ENCODE measurements at places on chromosomes 2 and 18.
A peak's percentile ranks its signal among the peaks of the same experiment; 100 is the strongest.

DNA sequence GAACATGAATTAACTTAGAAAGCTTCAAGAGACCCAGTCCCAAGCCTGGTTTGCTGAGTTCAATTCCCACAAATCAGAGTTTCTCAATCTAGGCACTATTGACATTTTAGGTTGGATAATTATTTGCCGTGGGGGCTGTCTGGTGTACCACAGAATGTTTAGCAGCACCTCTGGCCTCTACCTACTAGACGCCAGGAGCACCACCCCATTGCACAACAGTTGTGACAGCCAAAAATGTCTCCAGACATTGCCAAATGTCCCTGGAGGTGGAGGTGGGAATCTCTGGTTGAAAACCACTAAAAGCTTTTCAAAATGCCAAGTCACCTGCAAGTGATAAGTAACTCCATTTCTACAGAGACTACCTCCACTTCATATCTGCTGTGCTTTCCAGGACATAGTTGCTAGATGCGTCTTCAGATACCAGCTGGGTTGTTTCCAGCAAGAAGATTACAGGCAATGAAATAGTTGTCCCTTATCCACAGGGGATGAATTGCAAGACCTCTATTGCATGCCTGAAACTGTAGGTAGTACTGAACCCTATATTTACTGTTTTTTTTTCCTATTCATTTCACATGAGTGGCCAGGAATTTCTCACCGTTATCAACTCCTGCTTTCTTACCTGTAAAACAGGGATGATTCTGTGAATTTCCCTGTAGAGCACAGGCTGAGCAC lies 554.3 kb downstream of the ZEB2 start:
- no peak for DNase-seq

GRCh38 chr2:213022987-213023386 lies 128.4 kb downstream of the IKZF2 start:
- peak; percentile 26 for DNase-seq

DNA sequence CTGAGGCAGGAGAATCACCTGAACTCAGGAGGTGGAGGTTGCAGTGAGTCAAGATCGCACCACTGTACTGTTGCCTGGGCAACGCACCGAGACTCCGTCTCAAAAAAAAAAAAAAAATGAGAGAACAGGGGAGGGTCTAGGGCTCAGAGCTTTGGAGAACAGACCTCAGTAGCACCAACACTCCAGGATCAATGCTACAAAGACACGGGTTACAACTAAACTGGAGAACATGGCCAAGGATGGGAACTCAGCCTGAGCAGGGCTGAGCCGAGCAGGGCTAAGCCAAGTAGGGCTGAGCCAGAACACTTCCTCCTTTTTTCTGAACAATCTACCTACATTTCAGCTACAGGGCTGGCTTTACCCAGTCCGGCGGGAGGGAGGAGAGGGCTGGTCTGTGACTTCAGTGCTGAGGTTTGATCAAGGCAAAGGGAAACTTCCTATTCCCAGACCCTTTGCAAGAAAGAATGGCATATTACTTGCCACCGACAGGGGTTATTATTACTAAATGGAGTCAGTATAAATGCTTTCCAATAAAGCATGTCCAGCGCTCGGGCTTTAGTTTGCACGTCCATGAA lies 2.9 kb upstream of the CASP8 start:
- DNase-seq, result peak; percentile 59

DNA sequence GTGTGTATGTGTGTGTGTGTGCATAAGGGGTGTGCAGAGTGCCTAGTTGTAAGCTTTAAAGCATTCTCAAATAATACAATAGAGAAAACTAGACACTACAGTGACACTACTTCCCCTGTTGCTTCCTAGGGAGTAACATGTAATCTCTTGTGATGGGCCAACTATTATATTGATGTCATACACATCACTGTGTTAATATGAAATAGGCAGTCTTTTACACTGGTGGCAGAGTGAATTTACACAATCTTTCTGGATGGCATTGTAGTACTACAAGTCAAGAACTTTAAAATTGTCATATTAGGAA lies 488.0 kb upstream of the ZEB2 start:
- no peak for DNase-seq

DNA sequence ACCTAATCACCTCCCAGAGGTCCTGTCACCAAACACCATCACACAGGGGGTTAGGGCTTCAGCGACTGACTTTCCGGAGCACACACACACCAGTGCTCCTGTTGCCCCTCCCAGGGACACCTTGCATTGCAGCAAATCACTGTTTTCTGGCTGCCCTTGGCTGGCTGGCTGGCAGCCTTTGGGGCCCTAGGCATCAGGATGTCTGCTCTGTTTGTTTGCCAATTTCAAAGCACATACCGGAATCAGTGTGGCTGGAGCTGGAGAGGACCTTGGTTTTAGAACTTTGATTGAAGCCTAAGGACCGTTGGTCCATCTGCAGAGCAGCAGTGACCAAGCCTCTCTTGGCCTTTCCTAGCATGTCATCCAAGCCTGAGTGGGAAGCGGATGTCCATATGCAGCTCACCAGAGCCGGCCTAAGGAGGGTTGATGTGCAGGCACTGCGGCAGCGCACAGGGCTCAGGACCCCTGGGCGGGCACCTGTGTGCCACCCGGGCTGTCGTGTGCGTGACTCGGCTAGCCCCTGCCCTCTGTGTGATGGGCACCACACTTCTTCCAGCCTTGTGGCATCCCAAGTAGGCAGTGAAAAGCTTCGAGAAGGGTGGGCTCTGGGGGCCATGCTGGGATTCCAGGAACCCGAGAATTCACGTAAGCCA lies 62.1 kb downstream of the GBX2 start:
- no peak for DNase-seq

- no peak for DNase-seq
These were observed 3.7 kb downstream of the STEAP3 start for GRCh38 chr2:119227346-119227745.

- DNase-seq, result no peak
These were observed 216.9 kb upstream of the VWC2L start for GRCh38 chr2:214193943-214194342.

DNA sequence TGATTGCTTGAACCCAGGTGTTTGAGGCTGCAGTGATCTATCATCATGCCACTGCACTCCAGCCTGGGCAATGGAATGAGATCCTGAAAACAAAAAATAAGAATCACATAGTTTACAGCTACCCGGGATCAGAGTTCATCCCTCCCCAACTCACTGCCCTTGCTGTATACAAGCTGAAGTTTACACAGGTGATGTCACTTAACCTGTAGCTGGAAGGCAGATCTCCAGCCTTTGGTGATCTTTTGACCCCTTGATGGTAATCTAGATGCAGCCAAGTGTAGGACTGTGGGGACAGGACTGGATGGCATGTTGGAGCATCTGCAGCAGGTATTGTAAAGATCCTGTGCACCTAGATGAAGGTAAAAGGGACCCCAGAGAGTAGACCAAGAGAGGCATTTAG lies 66.7 kb upstream of the SLC14A2 start:
- DNase-seq, result no peak

- no peak for DNase-seq
These were observed 207.8 kb upstream of the SMAD2 start for GRCh38 chr18:48138210-48138609.

DNA sequence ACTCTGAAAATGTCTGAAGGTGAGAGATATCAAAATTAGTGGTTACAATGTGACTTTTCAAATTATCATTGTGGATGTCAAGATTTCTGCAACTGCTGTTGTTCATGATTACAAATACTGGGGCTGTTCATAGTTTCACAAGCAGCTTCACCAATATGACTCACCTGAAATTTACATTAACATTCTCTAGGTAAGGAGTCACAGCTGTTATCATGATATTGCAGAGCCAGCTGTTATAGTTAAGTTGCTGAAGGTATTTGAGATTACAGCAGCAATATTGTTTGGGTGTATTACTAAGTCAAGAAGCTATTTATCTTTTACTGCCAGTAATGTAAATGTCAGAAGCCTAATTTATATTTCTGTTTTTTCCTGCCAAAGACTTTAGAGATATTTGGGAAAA lies 140.0 kb downstream of the MC4R start:
- DNase-seq, result no peak

- no peak for DNase-seq
These were observed 239.7 kb upstream of the TNP1 start for GRCh38 chr2:217099561-217099960.

DNA sequence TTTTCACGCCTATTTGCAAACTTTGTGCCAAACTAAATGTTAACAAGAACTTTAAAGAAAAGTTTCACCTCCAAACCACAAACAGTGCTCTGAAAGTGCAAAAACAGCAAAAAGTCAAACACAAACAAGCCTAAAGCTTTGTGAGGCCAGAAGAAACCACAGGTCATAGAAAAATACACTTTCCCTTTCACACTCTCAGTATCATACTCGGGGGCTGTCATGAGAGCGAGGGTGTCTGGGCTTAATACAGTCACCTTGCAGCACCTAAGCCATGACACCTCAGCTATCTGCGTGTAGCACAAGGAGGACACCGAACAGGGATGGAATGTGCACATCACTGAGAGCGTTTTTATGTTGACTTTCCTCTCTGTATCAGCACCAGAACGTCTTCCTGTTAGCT lies 26.6 kb upstream of the SEH1L start:
- DNase-seq, result peak; percentile 54

GRCh38 chr2:144320491-144320890 lies 199.4 kb downstream of the ZEB2 start:
- no peak for DNase-seq

GRCh38 chr2:159939946-159940345 lies 122.5 kb downstream of the PLA2R1 start:
- peak; percentile 65 for DNase-seq

DNA sequence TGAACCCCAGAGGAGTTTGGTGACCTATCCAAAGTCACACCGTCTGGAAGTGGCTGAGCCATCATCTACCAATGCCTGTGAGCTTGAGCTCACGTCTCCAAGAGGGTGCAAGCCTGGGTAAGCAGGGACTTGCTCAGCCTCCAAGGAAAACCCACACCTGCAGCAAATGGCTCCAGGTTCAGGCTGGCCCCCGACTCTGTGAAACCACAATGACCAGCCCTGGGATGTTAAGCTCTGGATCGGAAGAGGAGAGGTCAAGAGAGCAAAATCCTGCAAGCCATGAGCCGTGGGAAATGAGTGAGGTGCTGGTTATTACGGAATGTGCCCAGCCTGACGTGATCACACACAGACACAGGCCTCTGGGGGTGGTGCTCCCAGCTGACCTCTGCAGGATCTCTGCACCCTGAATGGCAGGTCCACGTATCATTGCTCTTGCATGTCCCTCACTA lies 94.1 kb upstream of the OTOS start:
- no peak for DNase-seq

GRCh38 chr18:62651276-62652056 lies 63.9 kb upstream of the PHLPP1 start:
- DNase-seq, result no peak

- no peak for DNase-seq
These were observed 470.7 kb upstream of the ZEB2 start for GRCh38 chr2:144990661-144991060.

GRCh38 chr2:191840921-191841320 lies 6.0 kb downstream of the CAVIN2 start:
- DNase-seq, result no peak

- no peak for DNase-seq
These were observed 8.6 kb upstream of the IL36A start for GRCh38 chr2:112996635-112997034.

DNA sequence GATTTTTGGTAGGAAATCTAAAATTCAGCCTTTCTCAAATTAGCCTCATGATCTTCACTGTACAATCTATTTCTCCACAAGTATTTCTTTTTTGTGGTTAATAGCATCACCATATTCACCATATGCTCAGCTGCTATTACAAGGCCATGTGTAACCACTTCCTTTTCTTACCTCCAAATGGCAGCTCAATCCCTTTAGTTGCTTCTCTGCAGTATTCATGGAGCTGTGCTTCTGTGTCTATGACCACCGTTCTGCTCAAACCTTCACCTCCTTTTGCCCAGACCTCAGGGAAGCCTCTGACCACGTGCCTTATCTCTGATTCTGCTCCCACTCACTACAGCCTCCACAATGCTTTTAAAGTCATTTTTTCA lies 126.7 kb upstream of the TMEM200C start:
- peak; percentile 23 for DNase-seq

DNA sequence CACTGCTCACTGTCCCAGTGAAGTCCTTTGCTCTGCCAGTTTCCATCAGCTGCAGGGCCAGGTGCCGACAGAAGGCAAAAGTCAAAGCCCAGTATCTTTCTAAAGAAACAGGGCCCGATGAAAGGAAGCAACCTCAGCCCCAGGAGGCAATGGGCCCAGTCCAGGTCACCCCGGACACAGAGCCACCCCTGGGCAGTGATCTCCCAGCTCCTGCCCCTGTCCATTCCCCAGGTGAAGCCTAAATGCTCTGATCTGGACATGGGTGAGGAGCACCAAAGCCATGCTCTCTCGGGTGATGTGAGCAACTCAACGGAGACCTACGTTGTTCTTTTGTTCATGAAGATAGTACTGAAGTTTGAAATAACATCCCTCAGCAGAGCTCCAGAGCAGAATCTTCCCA lies 61.6 kb downstream of the HDAC4 start:
- no peak for DNase-seq

- no peak for DNase-seq
These were observed 170.1 kb upstream of the KYNU start for GRCh38 chr2:142707318-142707717.

- peak; percentile 39 for DNase-seq
These were observed 182.3 kb downstream of the RDH14 start for GRCh38 chr2:18378020-18378653.

GRCh38 chr2:159051661-159052060 lies 83.2 kb downstream of the TANC1 start:
- no peak for DNase-seq

DNA sequence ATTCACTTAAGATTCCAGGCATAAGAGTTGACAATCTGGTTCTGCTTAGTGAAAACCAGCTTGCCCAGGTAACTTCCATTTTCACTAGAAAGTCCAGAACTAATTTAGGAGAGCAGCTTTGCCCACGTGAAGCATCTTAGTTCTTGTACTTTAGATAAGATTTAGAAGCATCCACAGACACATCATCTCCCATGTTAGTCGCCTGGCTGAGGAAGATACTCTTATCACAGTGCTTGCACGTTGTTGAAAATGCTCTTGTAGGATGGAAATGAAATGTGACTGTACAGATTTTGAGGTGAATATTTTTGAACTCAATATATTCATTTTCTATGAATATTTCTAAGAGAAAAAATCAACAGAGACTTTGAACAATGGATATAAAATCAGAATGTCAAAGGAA lies 159.7 kb downstream of the SOCS6 start:
- no peak for DNase-seq

GRCh38 chr2:1848599-1848995 lies 104.3 kb upstream of the PXDN start:
- no peak for DNase-seq

Measured in GM10248 (cell line).